ENCODE measurements at places on chromosomes 5 and 9. TPM values are rescaled to one million over a fixed set of nuclear protein-coding genes. Genes with fewer than 3 reads are reported as not detected.
A peak's percentile ranks its signal among the peaks of the same experiment; 100 is the strongest.

EPB41L4B gene
- total RNA-seq = 4.7 TPM

OTP gene
- total RNA-seq = not detected

FIBCD1 gene
- total RNA-seq = 36.2 TPM

TMEM232 gene
- total RNA-seq = 0.22 TPM

SV2C gene
- total RNA-seq = not detected

KCTD16 gene
- total RNA-seq = not detected

ARL14EPL gene
- 0.37 TPM for total RNA-seq

MSX2 gene
- total RNA-seq = not detected

LCN2 gene
- total RNA-seq = not detected

PCDHB16 gene
- 8.6 TPM for total RNA-seq

IL5 gene
- not detected for total RNA-seq

SHOC1 gene
- total RNA-seq = 0.02 TPM

HAPLN1 gene
- 0.20 TPM for total RNA-seq

- DNase-seq = no peak
Observed at GRCh38 chr9:121817476-121817875, 166.0 kb downstream of the DAB2IP start.

DNA sequence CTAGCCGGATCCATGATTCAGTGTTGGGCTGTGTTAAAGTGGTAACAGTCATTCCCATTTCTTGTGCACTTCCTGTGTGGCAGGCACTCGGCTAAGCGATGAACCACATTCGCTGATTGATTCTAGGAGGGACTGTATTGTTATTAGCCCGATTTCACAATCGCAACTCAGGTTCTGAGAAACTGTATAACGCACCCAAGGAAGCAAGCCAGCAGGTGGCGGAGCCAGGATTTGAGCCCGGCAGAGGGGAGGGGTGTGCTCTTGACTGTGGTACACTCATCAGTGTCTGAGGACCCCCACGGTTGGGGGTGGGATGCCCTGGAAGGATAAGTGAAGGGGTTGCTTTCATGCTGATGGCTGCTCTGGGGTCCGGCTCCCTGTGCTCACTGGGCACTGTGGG lies 34.7 kb downstream of the LRSAM1 start:
- no peak for DNase-seq

DNA sequence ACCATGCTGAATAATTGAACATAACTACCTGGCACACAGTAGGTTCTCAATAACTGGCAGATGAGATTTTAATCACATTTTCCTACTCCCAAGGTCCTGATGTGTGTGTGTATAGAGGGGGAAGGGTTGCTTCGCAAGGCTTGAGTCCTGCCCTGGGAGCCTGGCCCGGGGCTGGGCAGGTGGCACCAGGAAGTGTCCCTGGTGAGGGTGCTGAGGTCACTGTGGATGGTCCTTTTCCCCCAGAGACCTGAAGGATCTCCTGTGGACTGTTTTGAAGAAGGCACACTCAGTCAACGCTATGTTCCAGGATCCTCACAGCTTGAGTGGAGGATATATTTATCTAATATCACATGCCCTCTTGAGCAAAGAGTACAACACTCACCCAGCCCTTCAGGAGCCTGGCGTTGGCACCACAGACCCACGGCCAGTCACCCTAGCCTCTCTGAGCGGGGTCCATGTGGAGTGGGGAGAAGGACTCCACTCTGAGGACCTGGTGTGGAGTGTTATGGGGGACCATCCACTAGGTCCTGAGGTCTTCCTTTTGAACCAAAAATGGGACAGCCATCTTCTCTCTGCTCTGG lies 177.8 kb downstream of the GABBR2 start:
- DNase-seq = no peak

- peak; percentile 29 for DNase-seq
Observed at GRCh38 chr5:136007271-136007670, 21.5 kb upstream of the TGFBI start.

DNA sequence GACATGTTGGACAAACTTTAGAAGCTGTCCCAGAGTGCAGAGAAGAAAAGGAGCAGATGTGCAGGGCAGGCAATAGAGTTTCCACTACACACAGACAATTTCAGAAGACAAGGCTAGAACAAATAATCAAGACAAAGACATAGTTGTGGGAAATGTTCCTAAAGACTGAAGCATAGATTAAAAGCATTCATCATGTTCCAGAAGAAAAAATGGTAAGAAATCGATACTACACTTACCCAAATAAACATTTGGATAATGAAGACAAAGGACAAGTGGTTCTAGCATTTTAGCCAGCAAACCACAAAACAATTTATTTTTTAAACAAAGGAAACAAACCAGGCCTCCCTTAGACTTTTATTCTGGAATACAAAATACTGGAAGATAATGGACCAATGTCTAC lies 97.9 kb downstream of the FSTL4 start:
- no peak for DNase-seq

GRCh38 chr9:104842698-104843097 lies 78.8 kb downstream of the NIPSNAP3B start:
- DNase-seq = no peak

GRCh38 chr9:89309608-89310474 lies 1.2 kb upstream of the CKS2 start:
- no peak for DNase-seq

GRCh38 chr9:85246541-85246940 lies 495.2 kb downstream of the AGTPBP1 start:
- DNase-seq = no peak

DNA sequence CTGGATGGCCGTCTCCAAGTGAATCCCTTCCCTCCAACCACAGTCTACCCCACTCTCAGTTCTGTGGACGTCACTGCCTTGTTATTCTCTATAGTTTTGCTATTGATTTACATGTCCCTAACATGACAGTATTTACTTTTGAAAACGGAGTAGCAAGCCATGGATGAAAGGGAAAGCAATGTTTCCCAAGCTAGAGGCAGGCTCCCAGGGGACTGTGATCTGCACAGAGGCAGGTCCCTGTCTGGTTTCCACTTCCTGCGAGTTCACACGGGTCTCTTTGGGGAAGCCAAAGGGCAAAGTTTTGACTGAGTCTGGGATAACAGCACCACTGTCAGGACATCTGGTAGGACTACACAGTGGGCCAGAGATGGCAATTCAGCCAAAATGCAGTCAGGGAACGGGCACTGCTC lies 12.7 kb downstream of the C9orf153 start:
- DNase-seq = peak; percentile 43

- DNase-seq = no peak
Observed at GRCh38 chr9:70409280-70409679, 5.2 kb downstream of the KLF9 start.

DNA sequence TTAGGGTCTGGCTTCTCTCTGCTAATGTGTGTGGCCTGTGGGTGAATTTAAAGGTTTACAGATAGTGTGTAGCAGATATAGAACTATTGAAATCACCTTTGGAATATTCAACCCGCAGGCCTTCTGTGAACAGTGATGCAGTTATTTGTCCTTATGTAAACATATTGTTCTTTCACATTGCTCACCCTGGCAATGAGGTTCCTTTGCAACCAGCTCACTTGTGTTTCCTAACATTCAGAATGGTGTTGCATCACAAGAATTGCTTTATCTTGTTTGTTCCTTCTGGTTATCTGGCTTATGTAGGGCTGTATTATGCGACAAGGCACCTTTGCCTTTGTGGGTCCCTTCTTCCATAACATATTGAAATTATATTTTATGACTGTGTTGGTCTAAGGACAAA lies 370.3 kb downstream of the NNT start:
- DNase-seq = no peak

DNA sequence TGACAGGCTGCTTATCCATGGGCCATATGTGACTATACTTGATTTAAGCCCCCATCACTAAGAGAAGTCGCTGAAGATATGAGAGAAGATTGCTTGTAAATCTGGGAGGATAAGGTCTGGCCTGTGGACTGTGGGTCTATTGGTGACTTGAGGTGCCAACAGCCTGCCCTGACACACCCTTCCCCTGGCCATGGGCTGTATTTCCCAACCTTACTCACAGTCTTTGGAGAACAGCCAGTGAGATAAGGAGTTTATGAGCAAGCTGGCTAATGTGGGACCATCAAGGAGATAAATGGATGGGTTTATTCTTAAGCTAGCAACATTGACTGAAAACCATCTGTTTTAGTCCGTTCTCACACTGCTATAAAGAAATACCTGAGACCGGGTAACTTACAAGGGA lies 231.3 kb downstream of the ZSWIM6 start:
- peak; percentile 65 for DNase-seq

DNA sequence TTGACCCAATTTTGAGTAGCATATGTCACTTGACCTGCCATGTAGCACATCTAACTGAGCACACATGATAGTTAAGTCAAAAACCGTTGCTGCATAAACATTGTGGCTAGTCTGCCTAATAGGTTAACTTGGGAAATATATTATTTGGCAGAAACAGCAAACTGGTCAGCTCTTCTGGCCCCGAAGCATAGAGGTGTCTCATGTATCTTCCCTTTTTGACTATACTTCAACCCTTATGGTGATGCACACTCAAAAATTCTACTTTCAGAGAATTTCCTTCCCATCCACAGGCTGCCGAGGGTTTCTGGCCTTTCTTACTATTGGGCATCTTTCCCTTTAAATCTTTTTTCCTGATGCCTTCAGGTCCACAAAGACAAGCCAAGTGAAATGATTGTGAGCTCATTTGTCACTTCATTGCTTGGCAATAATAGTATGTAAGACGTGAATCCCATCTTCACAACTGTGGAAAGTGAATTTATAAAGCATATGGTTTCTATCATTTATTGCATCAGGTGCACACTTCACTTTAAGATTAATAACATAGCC lies 41.2 kb downstream of the MOCS2 start:
- DNase-seq = no peak

DNA sequence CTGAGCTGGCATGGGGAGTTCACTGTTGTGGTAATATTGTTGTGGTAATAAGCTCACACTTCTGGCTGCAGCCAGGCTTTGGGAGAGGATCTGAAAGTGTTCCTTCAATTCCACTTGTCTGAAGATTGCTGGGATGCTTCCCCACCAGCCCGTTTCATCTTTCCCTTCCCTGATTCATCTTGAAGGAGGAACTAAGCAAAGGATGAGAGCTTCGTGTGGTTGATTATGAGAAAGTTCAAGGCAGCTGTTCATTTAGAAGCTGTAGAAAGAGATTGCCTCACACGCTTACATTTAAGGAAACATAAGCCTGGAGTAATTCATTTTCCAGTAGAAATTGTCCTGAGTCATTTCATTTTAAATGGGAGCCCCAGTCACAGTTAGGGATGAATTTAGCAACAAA lies 122.4 kb upstream of the GAS1 start:
- DNase-seq = no peak

GRCh38 chr9:106753155-106753671 lies 109.8 kb upstream of the ZNF462 start:
- peak; percentile 16 for DNase-seq

- DNase-seq = peak; percentile 97
Observed at GRCh38 chr5:149959406-149960236, 937 bp upstream of the SLC26A2 start.

DNA sequence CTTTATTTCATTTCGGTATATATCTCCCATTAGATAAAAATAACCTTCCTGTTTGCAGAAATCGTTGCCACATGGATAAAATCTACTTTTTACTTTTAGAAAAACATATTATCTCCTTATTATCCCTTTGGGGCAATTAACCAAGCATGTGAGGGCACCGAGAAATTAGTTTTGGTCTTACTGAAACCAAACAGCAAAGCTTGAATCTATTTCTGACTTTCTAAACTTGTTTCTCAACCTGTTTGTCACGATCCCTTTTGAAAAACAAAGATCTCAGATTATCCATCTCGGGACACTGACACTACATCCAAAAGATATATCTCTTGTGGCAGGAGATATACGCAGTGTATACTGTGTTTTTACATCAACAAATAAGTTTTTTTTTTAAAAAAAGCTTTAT lies 2.3 kb downstream of the TUT7 start:
- DNase-seq = no peak

DNA sequence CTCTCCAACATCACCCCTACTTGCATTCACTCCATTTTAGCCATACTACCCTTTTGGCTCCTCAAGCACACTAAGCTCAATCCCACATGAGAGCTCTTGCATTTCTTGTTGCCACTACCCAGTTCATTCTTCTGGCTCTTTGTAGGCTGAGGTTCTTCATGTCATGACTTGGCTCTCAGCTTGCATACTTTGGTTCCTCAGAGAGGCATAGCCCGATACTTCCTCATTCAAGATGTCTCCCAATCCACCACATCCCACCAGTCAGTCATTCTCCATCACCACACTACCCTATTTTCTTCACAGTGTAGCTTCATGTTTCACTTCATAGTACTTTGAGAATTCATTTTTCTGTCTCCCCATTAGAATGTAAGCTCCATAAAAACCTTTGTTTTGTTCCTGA lies 116.7 kb downstream of the NR6A1 start:
- DNase-seq = no peak

DNA sequence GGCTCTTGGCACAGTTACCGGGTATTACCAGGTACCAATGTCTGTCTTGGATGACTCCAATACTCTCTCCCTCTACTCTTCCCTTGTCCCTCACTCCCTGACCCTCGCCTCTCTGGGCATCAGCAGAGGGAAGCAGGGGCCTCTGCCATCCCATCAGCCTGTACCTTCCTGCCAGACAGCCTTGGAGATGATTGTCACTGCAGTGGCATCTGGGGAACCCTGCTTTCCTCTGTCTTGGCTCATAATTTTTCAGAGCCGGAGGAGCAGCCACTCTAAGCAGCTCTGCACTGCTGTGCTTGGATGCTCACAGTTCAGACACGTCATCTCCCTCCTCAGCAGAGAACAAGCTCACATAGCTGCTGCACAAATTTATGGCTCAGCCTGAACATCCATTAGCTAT lies 274.1 kb downstream of the SMARCA2 start:
- no peak for DNase-seq

DNA sequence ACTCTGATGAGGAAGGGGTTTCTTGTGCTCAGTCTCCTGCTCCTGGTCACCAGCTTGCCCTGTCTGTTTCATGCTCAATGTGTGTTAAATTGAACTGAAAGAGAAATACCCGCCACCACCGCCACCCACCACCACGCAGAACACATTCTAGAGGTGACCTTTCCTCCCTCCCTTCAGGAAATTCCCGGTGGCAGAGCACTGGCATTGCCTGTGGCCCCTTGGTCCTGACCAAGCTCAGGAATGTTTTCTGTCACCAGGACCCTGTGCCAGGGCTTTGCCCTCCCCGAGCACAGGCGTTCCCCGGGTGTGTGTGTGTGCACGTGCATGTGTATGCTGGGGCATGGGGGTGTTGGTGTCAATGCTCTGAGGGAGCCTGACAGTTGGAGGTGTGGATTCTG lies 10.2 kb upstream of the SLC25A51 start:
- DNase-seq = no peak

Data from M059J (cell line).